ENCODE measurements at places on chromosomes 3 and 15.
A peak's percentile ranks its signal among the peaks of the same experiment; 100 is the strongest.

DNA sequence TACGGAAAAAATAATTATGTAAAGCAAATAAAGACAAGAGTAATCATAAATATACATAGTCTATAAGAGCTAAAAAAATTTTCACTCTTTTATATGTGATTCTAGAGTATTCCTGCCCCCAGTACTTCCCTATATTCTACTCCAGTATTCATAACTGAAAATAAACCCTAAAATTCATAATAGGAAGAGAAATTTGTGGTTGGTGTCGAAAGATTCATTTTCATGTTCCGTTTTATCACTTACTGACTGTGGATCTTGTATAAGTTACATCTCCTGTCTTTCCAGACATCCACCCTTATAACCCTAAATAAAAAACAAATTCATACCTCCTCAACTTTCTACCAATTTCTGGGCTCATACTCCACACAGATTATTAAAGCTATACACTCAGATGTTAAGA, 16.0 kb upstream of the MBNL1 start:
- no peak for DNase-seq

DNA sequence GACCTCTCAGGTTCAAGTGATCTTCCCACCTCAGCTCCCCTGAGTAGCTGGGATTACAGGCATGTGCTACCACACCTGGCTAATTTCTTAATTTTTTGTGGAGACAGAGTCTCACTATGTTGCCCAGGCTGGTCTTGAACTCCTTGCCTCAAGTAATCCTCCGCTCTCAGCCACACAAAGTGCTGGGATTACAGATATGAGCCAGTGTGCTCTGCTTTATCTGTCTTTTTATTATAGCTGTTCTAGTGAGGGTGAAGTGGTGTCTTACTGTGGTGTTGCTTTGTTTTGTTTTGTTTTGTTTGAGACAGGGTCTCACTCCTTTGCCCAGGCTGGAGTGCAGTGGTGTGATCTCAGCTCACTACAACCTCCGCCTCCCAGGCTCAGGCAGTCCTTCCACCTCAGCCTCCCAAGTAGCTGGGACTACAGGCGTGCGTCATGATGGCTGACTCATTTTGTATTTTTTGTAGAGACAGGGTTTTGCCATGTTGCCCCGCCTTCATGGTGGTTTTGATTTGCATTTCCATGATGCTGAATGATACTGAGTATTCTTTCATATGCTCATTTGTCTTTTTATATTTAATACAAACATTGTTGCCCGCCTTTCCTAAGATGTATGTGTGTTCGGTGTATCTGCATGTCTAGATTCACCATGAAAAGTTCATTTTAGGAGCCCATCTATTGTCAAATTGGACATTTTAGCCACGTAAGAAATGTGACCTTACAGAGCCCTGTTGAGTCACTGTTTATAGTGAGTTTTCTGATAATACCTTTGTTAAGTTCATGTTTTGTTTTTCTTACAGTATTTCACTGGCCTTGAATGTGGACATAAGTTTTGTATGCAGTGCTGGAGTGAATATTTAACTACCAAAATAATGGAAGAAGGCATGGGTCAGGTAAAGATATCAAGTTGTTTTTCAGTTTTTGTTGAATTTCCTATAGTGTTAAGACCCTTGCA, 80.6 kb downstream of the ARIH1 start:
- peak; percentile 48 for DNase-seq

DNA sequence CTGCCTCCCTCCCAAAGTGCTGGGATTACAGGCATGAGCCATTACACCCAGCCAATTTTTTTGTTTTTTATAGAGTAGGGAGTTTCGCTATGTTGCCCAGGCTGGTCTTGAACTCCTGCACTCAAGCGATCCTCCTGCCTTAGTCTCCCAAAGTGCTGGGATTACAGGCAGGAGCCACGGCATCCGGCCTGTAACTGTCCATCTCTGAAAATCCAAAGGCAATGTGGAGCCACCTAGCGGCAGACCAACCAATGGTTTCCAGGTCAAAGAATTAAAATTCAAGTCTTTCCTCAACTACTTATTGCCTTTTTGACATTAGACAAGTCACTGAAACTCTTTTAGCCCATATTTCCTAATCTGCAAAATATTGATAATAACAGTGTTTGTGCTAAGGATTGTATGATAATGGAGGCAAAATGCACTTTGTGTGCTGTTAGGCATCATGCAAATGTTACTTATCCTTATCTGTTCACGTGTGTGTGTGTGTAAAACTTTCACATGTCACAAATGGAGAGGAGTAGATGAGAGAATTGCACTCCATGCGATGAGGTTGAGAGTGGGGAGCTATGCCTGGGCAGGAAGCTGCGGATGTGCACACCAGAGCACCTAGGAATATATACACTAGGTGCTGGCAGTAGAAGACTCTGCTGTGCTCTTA, 48.7 kb downstream of the COL8A1 start:
- DNase-seq: peak; percentile 87

- DNase-seq: no peak
These were observed 9.1 kb upstream of the ARHGEF3 start for GRCh38 chr3:56810577-56811545.

DNA sequence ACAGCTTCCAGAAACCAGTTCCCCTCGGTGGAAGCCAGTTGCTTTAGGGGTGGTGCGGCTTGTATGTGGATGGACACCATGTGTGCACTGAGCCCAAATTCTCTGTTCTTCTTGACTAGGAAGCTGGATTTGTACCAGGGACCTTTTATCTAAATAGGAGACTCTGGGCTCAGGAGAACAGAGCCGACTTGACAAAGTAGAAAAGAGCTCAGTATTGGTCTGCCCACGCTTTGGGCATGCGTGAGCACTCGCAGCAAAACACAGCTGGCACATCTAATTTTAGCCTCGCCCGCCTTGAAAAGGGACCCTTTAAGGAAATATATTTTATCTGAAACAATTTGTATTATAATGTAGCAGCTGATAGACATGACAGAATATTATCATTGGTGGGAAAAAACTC, 1.1 kb upstream of the RBMS3 start:
- DNase-seq: peak; percentile 54
